ENCODE measurements at places on chromosomes 5 and 9. TPM values are rescaled to one million over a fixed set of nuclear protein-coding genes. Genes with fewer than 3 reads are reported as not detected.
A peak's percentile ranks its signal among the peaks of the same experiment; 100 is the strongest.

DNA sequence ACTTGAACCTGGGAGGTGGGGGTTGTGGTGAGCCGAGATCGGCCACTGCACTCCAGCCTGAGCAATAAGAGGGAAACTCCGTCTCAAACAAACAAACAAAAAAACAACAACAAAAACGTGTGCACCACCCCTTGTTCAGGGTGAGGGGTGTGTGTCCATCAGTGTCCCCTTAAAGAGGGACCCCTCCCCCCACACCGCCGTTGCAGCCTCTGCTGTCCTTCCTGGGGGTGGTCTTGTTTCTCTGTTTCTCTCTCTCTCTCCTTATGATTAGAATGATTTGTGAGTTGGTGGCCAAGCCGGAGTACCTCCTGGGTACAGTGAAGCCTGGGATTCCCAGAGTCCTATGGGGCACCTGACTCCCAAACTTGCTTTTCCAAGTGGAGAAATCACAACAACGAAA is 49.6 kb downstream of the RGS3 start:
- no peak for DNase-seq

DNA sequence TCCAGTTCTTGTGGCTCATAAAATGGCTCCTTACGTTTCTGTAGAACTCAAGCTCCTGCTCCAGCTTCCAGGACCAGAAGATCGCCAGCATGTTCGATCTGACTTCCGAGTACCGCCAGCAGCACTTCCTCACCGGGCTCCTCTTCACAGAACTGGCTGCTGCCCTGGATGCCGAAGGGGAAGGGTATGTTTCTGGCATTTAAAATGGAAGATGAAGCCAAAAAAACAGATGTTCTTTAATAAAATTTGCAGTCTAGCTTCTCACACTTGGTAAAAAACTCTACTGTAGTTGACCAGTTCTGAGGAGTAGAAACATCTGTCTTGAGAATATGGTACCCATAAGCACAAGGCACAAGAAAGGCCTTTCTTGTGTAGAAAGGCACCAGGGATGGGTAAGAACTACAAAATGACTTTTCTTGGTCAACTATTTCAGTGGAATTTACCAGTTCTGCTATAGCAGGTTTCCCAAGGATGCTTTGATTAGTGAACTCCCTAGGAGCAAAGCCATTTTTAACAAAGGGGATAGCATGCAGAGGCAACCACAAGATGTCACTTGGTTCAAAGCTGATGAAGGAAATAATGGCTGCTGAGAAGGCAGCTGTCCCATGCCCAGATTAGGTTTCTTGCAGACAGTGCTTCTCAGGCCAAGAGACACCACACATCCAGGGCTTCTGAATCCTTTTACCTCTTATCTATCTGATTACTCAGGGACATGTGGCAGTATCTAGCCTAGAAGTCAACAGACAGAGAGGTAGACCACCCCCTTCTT is 192.4 kb downstream of the DOCK8 start:
- no peak for DNase-seq

DNA sequence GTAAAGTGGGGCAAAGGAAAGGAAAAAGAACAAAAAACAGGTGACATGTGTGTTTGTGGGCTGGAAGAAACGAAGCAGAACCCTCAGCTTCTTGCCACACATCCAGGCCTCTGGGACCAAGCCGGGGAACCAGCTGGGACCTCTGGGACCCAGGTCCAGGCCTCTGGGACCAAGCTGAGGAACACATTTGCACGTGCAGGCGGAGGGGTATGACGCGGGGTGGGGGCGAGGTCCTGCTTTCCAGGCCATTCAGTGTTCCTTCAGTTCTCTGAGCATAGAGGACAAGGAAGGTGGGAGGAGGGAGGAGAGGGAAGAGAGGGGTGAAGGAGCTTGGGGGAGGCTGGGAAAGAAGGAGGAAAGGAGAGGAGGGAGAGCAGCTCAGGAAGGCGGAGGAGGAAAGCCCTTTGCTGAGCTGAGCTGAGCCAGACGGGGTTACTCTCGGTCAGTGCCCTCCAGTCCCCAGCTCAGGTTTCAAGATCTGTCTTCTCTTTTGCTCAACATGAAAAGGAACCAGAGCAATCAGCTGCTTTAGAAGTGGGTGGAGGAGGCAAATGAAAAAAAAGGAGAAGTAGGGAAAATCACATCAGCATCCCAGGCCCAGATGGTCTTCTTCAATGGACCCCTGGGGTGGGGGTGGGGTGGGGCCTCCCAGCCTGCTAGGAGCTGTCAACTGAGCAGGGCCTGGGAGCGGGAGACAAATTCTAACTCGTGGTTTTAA is 59.1 kb downstream of the ABCA1 start:
- peak; percentile 25 for DNase-seq

- DNase-seq, result no peak
These were observed 145.0 kb upstream of the TNC start for GRCh38 chr9:115262952-115263351.

DNA sequence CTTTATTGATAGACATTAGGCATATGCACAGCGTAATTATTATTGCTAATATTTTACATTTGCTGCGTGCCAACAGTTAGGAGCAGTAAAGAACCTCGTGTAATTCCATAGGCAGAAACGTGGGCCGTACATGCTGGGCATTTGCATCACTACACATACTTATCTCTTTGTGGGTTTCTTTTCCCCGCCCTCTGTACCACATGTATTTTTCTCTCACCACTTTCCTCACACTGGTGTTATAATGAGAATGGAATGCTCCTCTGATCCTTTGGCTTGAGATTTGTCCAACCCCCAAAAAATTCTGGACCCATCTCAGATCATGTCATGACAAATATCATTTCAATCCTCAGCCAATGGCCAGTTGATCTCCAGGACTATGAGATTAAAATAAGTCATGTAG is 1952.6 kb upstream of the WWC1 start:
- no peak for DNase-seq

DNA sequence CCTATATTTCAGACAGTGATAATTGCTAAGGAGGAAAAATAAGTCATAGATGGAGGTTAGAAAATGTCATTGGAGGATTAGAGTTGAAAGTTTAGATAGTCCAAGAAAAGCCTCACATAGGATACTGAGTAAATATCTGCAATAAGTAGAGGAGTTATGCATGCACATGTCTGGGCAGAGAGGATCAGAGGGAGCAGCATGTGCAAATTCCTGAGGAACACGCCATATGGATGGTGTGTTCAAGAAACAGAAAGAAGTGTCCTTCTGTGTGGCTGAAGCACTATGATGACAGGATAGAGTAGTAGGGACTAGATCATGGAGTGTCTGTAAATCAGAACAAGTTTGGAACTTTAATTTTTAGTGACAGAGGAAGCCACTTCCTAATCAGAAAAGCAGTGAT is 52.2 kb downstream of the SGCD start:
- no peak for DNase-seq

DNA sequence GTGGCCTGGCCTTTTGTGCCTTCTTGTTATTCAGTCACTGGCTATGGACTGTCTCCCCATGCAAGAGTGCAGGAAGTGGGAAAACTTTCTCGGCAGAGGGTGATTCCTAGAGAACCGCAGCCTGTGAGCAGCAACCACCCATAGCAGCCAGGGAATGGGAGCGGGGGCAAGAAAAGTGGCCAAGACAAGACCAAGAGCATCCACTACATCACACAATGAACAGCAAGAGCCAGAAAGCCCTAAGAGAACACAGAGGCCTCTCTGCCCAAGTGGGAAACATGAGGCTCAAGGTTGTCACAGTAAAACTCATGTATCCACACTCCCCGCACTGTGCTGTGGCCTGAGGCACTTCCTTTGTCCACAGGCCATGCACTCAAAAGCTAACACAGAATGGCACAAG is 129.1 kb upstream of the FSTL4 start:
- DNase-seq, result no peak

DNA sequence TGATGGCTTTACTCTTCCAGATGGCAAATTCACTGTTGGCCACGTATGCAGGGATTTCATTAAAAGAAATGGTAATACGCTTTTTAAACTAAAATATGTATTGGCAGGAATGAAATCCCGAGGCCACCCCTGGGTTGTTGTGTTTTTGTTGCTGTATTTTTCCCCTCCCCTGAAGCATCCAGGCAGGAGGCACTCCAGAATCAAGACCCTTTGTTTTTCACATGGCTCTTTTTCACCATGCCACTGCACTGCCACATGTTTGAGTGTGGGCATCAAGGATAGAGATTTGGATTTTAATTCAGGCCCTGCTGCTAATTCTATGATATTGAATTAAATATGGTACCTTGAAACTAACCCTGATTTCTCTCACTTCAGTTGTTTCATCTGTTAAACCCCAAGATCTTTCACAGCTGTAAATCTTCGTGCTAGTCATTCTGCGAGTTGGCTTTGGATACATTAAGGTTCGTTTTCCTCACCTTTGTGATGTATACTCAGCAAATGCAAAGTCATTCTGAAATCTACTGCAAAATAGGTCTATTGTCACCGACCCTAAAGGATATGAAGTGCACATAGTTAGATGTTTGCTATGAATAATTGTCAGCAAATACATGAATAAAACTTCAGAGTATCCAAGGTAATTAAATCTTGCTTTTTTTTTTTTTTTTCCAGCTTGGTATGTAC is 533.4 kb downstream of the PTPRD start:
- DNase-seq, result no peak

GRCh38 chr5:104199771-104200170 is 637.2 kb upstream of the NUDT12 start:
- no peak for DNase-seq

DNA sequence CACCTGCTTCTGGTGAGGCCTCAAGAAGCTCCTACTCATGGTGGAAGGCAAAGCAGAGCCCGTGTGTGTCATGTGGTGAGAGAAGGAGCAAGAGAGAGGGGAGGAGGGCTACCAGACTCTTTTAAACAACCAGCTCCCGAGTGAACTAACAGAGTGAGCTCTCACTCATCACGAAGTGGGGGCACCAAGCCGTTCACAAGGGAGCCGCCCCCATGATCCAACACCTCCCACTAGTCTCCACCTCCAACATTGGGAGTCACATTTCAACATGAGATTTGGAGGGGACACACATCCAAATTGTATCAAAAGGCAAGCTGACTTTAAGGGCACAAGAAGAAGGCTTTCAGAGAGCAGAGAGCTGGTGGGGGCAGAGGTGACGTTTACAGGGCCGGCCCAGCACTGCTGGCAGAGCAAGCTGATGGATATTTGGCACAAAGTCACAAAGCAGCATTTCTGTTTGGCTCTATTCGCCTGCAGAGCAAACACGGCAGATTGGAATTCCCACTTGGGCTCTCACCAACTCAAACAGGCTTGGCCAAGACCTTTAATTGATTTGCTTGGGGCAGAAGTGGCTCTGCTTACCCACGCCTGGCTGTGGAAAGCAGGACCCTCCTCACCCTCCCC is 20.0 kb downstream of the PITX1 start:
- peak; percentile 76 for DNase-seq

- no peak for DNase-seq
These were observed 9.5 kb downstream of the INVS start for GRCh38 chr9:100108559-100108958.

DNA sequence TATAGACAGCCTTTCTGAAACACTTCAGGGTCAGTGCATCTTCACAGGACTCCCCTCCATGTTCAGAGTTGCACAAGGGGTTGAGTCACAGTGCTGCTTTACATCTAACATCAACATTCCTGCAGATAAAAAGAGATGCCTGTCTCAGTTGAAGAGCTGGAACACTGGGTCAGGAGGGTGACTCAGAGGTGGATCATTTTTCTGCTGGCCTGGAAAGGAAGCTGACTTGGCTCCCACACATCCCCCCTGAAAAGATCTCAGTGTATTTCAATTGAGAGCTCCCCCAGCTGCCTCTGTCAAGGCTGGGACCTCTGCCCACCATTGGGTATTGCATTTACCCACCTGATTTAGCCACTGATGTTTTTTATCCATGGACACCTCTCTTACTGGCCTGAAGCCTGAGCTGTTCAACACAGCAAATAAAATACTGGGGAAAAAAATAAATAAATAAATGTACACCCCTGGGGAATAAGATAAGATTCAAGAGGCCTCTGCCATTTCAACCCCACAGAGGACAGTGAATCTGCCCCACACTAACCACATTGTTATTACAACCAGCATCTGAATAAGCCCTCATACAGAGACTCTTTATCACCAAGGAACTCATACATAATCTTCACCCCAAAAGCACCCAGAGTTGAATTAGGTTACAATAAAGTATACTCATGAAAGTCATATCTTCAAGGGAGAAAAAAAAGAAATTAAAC is 716.4 kb downstream of the SEMA5A start:
- DNase-seq, result no peak

DNA sequence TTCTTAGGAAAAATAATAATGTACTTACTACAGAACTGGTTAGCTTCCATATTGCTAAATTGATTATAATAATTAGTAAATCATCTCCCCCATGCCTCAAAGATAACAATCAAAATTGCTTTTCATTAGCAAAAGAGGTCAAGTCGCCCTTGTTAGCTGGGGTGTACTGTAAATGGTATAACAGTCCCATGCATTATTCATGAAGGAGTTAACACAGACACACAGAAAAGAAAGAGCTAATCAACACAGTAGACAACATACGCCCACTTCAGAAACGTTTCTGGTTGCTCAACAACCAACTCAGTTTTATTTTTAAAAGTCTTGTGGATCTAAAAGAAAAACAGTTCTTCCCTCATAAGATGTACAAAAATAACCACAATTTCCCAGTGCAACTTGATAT is 100.2 kb downstream of the MPDZ start:
- no peak for DNase-seq

DNA sequence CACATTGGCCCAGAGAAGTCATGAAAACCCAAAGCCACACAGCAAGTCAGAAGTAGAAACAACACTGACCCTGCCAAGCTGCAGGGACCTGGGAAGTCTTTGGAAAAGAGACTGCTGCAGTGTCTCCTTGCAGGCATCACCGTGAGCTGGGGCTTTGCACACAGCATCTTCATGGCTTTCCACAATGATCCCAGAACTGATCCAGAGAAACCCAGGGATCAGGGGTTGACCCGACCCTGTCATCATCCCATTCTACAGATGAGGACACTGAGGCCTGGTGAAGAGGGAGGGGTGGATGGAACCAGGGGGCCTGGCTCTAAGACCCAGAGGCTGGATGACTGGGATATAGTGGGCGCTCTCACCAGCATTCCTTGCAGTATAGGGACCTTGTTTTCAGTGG is 4.3 kb upstream of the FAM78A start:
- no peak for DNase-seq

GRCh38 chr5:126506079-126506478 is 82.9 kb downstream of the GRAMD2B start:
- no peak for DNase-seq

Gene SLC26A2
- 31.0 TPM for total RNA-seq

Gene GFRA3
- not detected for total RNA-seq

Gene AJM1
- 10.1 TPM for total RNA-seq

Gene FBXL17
- total RNA-seq, result 30.4 TPM

Gene DAB2IP
- 83.2 TPM for total RNA-seq

Gene INSL4
- total RNA-seq, result not detected

Gene ADGRV1
- total RNA-seq, result 20.9 TPM

Gene DBH
- not detected for total RNA-seq

Gene KIF12
- 8.4 TPM for total RNA-seq

Gene CCIN
- total RNA-seq, result 3.0 TPM

Gene NUDT12
- total RNA-seq, result 11.3 TPM

Data from prostate gland (tissue), 2 donors.